ENCODE measurements at places on chromosomes 1 and 21.
A peak's percentile ranks its signal among the peaks of the same experiment; 100 is the strongest.

GRCh38 chr1:152170287-152170905 is 11.4 kb upstream of the RPTN start:
- no peak for DNase-seq

DNA sequence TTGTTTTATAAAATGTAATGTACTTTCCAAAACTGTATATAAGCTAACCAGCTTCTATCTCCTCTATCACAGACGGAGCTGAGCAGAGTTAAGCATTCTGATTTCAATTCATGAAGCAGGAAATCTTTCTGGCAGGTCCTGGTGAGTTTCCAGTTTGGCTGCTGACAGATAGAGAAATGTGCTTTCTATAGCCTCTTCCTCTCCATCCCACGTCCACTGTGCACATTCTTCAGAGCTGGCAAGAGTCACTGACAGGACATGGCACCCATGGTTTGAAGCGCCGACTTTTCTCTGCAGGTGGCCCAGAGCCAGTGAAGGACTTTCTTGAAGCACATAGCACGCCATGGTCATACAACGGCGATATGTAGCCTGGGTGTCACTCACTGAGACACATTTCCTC is 52.3 kb upstream of the POU2F1 start:
- no peak for DNase-seq

GRCh38 chr1:219227360-219228057 is 53.8 kb downstream of the LYPLAL1 start:
- DNase-seq, result no peak

- DNase-seq, result no peak
Observed at GRCh38 chr1:85158910-85159309, 41.9 kb downstream of the SYDE2 start.

DNA sequence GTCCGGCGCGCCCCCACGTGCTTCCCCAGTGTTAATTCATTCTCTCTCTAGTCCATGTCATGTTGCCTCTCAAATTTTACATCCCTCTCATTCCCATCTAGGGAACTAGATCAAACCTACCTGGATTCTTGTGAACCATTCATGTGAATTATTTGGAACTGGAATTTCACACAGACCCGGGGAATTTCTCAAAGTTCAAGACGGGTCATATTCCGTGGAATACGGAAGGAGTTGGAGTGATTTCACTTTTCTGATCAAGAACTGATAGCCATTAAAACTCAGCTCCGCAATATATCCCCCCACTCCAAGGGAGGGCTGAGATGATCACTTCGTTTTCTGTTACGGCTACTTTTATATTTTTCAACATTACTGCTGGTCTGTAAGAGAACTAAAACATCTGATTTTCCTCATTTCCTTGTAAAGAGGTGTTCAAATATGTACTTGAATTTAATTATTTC is 1.0 kb upstream of the ENO1 start:
- no peak for DNase-seq

DNA sequence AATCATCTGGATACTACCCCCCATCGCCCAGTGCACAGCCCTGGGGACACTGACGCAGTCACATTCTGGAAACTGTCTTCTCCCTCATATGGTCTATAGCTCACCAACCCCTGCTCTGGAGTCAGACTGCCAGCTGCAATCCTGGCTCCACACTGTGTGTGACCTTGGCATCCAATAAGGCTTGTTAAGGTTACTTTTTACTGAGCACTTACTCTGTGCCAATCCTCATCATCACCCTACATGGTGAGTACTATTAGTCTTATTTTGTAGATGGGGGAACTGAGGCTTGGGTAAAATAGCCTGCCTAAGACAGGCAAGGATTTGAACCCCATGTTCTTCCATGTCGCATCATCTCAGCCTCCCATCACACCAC is 34.9 kb downstream of the AHDC1 start:
- DNase-seq, result no peak

- DNase-seq, result no peak
Observed at GRCh38 chr1:235151033-235151432, 10.0 kb downstream of the RBM34 start.

GRCh38 chr21:38756746-38757145 is 49.0 kb upstream of the ETS2 start:
- DNase-seq, result no peak

DNA sequence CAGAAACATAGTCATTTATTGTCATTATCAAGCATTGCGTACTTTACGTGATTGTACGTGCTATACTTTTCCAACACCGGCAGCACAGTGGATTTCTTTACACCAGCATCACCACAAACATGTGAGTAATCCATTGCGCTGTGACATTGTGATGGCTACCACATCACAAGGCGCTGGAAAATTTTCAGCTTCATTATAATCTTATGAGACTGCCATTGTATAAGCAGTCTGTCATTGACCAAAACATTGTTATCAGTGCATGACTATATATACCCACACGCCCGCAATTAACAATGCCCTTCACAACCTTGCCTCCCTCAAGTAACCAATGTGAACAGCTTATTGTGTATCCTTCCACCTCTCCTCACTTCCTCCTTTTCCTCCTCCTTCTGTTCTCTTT is 137.6 kb downstream of the ZZZ3 start:
- DNase-seq, result no peak

DNA sequence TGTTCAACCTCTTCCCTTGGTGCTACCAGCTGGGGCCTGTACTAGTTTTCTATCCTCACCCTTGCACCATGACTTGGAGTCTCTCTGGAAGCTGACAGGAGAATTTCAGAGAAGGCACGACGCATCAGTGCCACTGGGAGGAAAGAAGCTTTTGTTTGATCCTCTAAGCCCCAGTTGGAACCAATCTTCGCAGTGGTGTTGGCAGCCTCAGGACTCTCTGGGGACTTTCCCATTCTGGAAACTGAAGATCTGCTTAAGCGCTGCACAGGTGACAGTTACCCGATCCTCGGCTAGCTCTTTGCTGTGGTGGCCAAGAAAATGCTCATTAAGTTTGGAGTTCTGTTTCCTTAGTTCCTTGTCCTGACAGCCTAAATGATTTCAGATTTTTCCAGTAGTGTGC is 222.3 kb downstream of the RHOU start:
- no peak for DNase-seq

DNA sequence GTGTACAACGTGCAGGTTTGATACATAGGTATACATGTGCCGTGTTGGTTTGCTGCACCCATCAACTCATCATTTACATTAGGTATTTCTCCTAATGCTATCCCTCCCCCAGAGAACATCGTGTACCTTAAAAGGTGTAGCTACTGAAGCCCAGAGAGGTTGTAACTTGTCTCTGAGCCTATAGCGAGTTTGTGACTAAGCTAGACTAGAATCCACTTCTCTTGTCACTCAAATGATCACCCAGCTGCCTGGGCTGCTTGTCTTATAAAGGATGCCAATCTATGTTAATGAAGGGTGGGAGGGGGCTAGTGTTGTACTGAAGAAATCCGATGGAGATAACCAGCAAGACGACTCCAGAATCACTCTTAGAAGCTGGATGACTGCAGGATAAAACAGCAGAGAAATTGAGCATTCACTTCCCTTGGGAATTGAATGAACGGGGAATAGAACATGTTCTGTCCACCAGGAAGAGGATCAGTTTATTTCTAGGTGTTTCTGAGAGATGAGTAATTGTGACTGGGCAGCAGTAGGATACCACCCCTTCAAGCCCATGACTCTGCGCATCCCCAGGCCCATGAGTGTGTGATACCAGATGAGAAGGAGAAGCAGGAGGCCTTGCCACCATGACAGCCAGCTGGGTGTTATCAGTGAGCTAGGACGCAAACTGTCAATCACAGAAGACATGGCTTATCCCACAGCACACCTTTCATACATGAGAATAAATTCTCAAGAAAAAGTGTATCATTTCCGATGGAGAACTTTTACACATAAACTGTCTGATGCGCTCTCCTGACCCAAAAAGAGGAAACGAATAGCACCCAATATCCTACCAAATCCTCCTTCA is 390.4 kb downstream of the NTNG1 start:
- no peak for DNase-seq

DNA sequence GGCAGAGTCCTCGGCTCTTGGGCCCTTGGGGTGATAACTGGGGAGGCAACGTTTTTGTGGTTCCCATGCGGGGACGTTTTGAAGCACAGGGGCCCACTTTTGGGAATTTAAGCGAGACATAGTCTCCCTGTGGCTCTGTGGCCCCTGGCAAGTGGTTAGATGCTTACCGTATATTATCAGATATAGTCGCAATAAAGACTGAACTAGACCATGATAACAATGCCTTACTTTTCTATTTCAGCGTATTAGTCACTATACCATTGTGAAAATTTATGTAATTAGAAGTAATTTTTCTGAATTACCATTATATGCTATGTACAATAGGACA is 538 bp upstream of the RCAN1 start:
- no peak for DNase-seq

DNA sequence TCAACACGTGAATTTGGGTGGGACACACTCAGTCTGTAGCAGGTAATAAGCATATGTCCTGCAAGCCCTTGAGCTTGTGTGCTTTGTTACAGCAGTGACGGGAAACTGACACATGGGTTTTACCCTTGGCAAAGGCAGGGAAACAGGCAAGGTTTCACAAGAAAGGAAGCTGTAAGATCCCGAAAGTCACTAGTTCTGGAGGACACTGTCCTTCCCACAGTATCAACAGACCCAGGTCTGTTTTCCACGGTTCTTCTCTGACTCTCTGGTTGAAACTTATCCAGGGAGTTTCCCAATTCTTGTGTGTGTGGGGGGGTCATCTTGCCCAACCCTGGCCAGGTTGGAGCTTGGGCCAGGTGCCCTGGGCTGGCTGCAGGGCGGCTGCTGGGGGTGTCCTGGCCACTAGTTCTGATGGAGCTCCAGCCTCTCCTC is 29.3 kb upstream of the ZBTB21 start:
- peak; percentile 27 for DNase-seq

- DNase-seq, result no peak
Observed at GRCh38 chr1:86105533-86105866, 51.1 kb downstream of the COL24A1 start.

GRCh38 chr1:216742625-216743024 is 19.4 kb upstream of the ESRRG start:
- no peak for DNase-seq

DNA sequence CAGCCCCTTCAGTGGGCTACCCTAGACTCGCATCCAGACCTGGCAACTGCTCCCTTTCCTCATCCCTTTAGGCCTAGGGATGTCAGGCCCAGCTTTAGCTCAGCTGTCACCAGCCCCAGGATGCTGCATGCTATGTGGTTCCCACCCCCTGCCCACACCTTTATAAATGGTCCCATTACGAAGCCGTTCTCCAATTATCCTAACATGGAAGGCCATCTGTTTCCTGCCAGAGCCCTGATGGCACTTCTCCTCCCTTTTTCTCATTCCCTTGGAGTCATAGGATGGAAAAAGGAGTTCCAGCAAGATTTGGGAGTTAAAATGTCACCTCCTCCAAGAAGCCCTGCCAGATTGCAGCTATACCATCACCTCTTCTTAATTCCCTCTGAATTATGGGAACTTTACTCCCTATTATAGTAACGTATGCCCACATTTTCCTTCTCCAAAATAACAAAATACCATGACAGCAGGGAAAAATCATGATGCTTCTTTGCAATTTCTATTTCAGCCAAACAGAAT is 205.0 kb upstream of the GRIK3 start:
- DNase-seq, result no peak

GRCh38 chr1:231192620-231193163 is 30.8 kb downstream of the TRIM67 start:
- no peak for DNase-seq

GRCh38 chr1:210748796-210749195 is 385.2 kb downstream of the KCNH1 start:
- no peak for DNase-seq

- DNase-seq, result peak; percentile 73
Observed at GRCh38 chr1:77779529-77780281, at the start of gene MIGA1. Gene MIGA1 (plus strand): TSS chr1:77779649. CDS start chr1:77783253, 3,604 bp downstream.

DNA sequence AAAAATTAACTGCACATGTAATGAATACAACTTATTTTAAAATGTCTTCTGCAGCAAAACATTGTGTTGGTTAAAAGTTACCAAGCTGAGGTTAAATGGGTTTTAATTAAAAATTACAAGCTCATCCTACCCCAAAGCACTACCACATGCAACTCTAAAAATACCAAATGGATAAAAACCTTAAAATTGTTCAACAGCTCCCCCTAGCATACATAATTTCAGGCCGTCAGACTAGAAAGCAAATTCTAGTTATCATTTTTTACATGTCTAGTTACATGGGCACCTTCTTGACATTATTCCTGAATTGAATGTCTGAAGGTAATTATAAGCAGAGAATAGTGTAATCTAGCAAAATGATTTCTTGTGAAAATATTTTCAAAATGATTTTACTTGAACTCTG is 176.5 kb downstream of the C1orf21 start:
- peak; percentile 8 for DNase-seq

- no peak for DNase-seq
Observed at GRCh38 chr1:79264975-79265818, 258.7 kb upstream of the ADGRL4 start.

DNA sequence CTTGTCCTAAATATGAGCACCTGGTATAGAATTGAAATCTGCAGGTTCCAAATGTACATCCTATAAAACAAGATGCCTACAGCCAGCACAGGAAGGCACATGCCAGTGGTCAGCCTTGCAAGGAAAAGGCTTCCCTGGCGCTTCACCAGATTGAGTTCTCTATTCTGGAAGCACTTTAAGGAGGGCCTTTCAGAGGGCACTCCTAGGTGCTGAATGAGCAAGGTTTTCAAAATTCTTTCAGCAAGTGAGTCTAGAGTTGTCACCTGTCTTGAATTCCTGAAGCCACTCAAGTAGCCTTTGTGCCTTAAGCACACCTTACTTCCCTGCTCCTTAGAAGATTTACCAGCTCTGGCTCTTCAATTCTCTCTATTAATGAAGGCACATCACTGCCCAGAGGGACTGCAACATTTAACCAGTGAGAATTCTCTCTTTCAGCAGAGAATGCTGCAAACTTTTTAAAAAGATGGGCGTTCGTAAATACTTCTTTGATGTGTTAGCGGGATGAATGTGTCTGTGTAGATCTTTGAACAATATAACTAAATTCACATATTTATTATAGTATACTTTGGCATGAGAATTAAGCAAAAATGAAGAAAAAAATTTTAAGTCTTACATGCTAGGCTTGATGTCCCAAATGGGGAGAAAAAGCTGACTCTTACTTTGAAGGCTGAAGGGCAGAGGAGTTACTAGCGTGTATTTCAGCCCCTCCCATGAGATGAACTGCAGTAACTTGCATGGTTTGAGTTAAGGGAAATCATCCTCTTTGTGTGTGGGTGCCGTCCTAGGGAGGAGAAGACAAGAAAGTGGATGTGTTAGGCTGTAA is 162.0 kb downstream of the NTPCR start:
- no peak for DNase-seq

GRCh38 chr1:223654083-223654482 is 11.4 kb downstream of the CAPN8 start:
- no peak for DNase-seq

DNA sequence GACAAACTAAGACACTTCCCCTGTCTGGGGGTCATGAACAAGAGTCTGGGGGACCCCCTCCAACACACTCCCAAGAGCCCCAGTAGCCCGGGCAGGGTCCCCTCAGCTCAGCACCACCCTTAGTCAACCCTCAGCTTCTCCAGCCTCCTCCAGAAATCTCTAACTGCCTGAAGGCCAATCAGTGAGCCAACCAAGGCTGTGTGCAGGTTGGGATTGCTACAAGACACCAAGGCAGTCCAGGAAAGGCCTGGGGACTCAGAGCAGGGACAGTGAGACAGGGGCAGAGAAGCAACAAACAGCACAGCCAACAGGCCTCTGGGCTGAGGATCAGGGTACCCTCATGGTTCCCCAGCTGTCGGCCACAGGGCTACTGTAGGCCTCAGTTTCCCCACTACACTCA is 13.3 kb downstream of the SMIM12 start:
- no peak for DNase-seq
